Omental fat pad (tissue), 4 donors: ENCODE measurements at places on chromosomes 1 and 21. TPM values are rescaled to one million over a fixed set of nuclear protein-coding genes. Genes with fewer than 3 reads are reported as not detected.

DNA sequence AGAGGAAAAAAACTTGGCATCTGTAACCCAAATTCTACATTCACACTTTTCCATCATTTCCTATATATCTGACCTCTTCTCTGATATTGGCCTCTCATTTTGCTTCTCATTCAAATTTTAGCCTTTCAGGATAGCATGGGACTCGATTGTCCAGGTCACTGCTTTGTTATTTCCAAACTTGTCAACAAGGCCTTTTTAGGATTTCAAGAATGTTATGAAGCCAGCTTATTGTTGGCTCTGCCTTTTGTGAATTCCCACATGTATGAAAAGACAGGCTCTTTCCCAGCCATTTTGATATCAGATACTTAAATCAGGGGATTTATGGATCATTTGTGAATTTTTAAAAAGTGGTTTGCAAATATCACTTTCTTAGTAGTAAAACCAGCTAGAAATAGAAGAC is 663.5 kb downstream of the NCAM2 start:
- no peak for DNase-seq

- no peak for DNase-seq
Observed at GRCh38 chr1:18211764-18212163, 104.2 kb downstream of the IGSF21 start.

- no peak for DNase-seq
Observed at GRCh38 chr1:19643602-19644394, at the start of gene NBL1. Gene NBL1 (plus strand): TSS chr1:19644311. CDS start chr1:19655031, 10,720 bp downstream.

- no peak for DNase-seq
Observed at GRCh38 chr1:8326265-8326664, 8.4 kb downstream of the SLC45A1 start.

- DNase-seq = no peak
Observed at GRCh38 chr1:225962440-225962975, 21.5 kb upstream of the LEFTY2 start.

GRCh38 chr21:45388611-45389296 is 16.2 kb upstream of the COL18A1 start:
- DNase-seq = no peak

DNA sequence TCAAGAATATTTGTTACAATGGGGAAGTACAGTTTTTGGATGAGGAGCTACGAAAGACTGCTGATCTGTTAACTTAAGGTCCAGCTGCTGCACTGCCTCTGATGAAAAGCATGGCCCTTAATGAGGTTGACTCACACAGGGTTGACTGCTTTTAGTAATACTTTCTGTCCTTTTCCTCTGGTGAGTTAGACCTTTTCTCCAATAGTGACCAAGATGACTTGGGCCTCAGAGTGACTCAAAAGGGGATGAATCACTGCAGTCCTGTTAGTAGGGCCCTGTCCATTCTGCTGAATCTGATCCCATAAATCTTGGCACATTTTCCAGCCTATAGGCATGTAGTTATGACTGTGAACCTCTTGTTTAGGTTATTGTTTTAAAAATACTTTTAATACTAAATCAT is 2.7 kb downstream of the DISP1 start:
- DNase-seq = no peak

DNA sequence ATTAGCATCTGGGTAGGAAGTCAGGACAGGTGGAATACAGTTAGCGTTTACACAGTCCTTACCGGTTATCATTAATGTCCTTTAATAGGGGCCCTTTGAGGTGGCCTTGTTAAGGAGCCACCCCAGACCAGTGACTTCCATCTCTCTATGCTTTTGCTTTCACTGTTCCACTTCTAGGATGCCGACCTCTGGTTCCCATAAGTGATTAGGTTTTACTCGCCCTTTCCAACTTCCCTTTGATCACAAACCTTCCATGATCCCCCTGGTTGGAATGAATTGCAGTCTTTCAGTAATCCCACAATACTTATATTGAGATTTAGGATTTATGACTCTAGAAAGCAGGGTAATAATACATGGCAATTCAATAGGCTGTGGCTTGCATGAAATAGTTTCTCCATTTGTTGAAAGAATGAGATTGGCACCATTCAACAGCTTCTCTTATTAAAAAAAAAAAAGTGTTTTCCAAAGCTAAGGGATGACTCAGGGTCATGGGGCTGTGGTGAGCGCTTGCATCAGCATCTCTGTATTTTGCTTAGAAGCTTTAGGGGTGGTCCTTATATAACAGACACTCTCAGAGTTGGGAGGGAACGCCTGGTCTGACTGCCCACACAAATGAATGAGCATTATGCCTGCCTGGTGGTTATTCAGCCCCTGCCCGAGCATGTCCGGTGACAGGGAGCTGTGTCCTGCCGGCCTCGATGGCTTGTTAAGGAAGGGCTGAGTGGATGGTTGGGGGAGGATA is 110.5 kb downstream of the CNIH3 start:
- DNase-seq = peak; percentile 51

DNA sequence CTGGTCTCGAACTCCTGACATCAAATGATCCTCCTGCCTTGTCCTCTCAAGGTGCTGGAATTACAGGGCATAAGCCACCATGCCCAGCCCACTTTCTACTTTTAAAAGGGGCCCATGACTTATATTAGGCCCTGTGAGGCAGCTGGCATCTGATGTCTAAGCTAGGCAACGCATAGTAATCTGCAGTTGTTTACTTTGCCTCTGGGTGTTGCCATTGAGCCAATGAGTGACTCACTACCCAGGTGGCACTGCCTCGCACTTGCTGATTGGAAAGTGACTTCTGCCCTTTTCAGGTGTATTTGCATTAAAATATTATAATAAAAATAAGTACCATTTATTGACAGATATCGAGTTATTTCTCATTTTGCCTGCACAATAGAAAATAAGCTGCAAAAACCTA is 84.9 kb downstream of the KIF14 start:
- no peak for DNase-seq

DNA sequence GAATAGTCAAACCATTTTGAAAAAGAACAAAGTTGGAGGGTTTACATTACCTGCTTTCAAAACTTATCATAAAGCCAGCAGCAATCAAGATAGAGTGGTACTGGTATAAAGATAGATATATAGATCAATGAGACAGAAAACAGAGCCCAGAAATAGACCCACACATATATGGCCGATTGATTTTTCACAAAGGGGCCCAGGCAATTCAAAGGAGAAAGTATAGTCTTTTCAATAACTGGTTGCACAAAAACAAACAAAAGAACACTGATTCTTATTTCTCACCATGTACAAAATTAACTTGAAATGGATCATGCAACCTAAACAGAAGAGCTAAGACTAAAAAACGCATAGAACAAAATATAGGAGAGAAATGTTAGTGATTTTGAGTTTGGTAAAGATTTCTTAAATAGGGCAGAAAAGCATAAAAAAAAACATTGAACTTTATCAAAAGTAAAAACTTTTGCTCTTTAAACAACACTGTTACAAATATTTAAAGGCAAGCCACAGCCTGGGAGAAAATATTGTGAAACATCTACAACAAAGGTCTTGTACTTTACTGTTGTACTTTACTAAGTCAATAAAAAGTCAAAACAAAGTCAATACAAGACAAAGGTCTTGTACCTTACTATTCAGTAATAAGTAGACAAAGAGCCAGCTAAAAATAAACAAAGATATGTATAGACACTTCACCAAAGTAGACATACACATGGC is 50.2 kb downstream of the ST3GAL3 start:
- DNase-seq = no peak

DNA sequence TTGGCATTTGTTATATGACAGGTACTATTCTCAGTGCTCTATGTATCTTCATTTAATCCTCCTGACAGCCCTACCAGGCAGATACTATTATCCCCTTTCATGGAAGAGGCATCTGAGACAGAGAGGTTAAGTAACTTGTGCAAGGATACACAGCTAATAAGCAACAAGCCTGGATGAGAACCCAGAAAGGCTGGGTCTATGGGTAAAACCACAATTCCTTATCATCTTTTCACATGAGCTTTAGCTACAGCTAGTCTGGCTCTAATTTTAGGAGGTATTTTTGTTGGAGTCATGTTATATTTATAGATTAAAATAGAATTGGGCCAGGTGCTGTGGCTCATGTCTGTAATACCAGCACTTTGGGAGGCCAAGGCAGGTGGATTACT is 27.7 kb downstream of the DNTTIP2 start:
- DNase-seq = no peak

GRCh38 chr1:14826172-14826636 is 227.7 kb downstream of the KAZN start:
- no peak for DNase-seq

GRCh38 chr1:119372503-119373086 is 4.0 kb downstream of the HAO2 start:
- no peak for DNase-seq

GRCh38 chr1:226457307-226457712 is 49.4 kb upstream of the PARP1 start:
- DNase-seq = no peak

DNA sequence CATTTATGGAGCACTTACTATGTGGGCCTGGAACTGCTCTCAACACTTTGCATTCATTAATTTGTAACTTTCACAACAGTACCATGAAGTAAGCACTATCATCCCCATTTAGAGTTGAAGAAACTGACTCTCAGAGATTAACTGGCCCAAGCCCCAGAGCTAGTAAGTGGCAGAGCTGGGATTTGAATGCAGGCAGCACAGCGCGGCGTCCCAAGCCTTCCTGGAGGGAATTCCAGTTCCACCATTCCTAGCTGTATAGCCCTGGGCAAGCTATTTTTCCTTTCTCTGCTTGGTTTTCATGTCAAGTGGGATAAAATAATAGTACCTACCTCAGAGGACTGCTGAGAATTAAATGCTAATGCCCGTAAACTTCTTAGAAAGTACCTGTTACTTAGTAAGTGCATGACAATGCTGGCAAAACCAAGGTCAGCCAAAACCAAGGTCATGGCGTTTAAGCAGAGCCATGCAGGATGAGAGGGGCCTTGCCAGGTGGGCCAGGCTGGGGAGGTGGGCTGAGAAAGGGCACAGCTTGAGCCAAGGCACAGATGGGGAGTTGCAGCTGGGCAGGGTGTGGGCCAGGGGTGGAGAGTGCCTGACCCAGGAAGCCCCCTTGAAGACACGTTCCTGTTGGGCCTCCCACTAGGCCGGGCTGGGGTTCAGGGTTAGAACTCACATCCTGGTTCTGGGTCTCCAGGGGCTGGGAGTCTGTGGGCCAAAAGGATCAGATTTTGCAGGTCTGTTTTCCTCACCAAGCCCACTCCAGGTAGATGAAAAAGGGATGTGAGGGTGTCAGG is 4.6 kb upstream of the KNCN start:
- no peak for DNase-seq

DNA sequence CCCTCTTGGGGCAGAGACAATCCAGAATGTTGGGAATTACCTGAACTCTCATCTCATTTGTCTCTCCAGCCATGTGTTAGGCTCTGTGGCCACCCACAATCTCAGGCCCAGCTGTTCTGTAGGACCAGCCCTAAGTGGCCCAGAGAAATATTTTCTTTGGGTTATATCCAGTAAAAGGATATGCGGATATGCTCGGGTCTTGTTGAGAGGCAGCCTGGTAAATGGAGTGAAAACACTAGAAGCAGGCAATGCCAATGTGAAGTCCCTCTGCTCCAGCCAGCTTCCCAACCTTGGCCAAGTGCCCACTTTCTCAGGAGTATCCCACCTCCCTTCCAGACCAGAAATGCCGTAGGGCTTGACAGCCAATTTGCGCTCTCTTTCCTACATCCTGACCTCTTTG is 192.2 kb downstream of the ST6GALNAC3 start:
- no peak for DNase-seq

DNA sequence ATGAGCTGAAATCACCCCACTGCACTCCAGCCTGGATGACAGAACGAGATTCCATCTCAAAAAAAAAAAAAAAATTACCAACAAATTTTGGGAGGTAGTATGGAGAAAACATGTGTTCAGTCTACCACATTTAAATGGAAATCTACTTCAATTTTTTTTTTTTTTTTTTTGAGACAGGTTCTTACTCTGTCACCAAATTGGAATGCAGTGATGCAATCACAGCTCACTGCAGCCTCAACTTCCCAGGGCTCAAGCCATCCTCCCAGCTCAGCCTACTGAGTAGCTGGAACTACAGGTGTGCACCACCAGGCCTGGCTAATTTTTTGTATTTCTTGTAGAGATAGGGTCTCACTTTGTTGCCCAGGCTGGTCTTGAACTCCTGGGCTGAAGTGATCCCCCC is 82.1 kb downstream of the GFI1 start:
- DNase-seq = no peak

DNA sequence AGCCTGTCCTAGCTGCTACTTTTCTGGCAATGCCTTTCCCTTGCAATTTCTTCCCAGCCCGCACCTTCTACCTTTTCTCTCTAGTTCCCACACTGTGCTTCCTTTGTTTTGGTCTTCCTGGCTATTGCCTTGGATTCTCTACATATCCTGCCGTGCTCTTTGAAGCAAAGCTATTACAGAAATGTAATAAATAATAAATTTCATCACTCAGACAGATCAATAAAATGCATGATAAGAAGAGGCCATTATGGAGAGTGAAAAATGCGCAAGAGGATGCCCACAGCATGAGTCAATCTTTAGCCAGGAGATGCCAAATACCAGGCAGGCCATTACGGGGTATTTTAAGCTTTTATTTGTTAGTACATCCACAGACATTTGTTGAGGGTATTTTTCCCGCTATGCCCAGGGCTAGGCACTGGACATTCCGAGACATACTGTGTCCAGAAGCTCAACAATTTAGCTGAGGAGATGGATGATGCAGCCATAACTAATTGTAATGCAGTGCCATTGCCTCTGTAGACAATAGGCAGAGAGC is 163.6 kb downstream of the ST6GALNAC3 start:
- no peak for DNase-seq

The CD84 gene
- 33.4 TPM for total RNA-seq

The HPCAL4 gene
- 0.24 TPM for total RNA-seq

The CASP9 gene
- 9.3 TPM for total RNA-seq

The ETS2 gene
- total RNA-seq = 51.6 TPM

The SMIM11 gene
- total RNA-seq = 4.4 TPM

The JAM2 gene
- total RNA-seq = 9.5 TPM

The FNDC5 gene
- total RNA-seq = 3.0 TPM

The CLDN8 gene
- not detected for total RNA-seq

The GSTM1 gene
- not detected for total RNA-seq

The LRRC53 gene
- not detected for total RNA-seq

The KRTAP13-2 gene
- total RNA-seq = not detected

The GUCA2A gene
- total RNA-seq = not detected

The THEMIS2 gene
- 50.2 TPM for total RNA-seq
